ENCODE measurements at places on chromosomes 4 and X. TPM values are rescaled to one million over a fixed set of nuclear protein-coding genes. Genes with fewer than 3 reads are reported as not detected.

Gene SUPT20HL1
- under 0.01 TPM for total RNA-seq

Gene MAB21L2
- not detected for total RNA-seq

Gene RAB9B
- total RNA-seq, result not detected

Gene AREG
- total RNA-seq, result 272 TPM

Gene EXOC1L
- total RNA-seq, result not detected

Gene CTAG1B
- total RNA-seq, result not detected

Gene HOPX
- 30.8 TPM for total RNA-seq

Gene GRIA2
- not detected for total RNA-seq

Gene MAOB
- total RNA-seq, result under 0.01 TPM

Gene C1QTNF7
- total RNA-seq, result not detected
